GM18507 (cell line): ENCODE measurements at places on chromosomes 1 and 21.

- DNase-seq, result no peak
Measured at GRCh38 chr21:33924766-33925100, 9.1 kb upstream of the ATP5PO start.

- DNase-seq, result no peak
Measured at GRCh38 chr1:232980986-232981560, 30.7 kb downstream of the NTPCR start.

DNA sequence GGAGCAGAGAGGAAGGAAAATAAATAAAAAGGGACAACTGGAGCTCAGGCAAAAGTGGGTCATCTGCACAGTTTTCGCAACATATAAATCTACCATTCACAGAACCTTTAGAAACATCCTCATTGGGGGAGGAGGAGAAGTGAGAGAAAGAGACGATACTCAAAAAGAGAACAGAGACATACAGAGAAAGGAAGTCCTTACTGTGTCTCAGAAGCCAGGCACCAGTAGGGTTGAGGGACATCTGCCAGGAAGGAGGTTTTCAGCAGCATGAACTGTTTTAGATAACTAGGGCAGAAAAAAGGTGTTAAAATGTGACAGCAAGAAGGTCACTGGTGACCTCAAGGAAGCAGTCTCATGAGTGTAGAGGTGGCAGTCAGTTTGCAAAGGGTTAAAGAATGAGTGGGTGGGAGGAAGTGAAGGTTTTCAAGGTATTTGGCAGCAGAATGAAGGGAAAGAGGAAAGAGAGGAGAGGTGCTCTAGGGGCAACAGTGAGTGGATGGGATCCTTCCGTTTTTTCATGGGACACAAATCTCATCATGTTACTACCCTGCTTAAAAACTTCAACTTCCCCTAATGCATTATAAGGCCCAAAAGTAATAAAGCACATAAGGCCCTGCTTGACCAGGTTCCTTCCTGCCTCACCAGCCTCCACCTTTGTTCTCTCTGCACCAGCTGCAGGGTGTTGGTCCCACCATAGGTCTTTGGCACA lies 9.5 kb downstream of the JAK1 start:
- peak; percentile 73 for DNase-seq

GRCh38 chr1:167229719-167230385 lies 9.2 kb downstream of the POU2F1 start:
- DNase-seq, result no peak

- DNase-seq, result no peak
Measured at GRCh38 chr21:27152996-27153395, 186.1 kb upstream of the ADAMTS5 start.

DNA sequence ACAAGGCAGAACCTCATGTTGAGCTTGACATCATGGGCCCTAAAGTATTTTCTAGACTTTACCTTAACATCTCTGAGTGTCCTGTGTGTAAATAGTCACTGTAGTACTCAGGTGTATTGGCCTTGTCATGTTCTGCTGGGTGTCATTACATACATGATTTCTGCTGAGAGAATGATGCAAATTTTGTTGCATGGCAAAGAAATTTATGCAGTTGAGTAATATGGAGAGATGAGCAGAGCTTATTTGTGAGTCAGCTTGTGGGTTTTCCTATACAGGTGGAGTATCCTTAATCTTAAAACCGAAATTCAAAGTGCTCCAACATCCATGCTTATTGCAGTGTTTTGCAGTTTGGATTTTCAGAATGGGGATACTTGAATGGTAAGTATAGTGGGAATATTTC lies 36.6 kb downstream of the RGL1 start:
- DNase-seq, result no peak

GRCh38 chr1:244599937-244600350 lies 53.0 kb upstream of the DESI2 start:
- peak; percentile 14 for DNase-seq

DNA sequence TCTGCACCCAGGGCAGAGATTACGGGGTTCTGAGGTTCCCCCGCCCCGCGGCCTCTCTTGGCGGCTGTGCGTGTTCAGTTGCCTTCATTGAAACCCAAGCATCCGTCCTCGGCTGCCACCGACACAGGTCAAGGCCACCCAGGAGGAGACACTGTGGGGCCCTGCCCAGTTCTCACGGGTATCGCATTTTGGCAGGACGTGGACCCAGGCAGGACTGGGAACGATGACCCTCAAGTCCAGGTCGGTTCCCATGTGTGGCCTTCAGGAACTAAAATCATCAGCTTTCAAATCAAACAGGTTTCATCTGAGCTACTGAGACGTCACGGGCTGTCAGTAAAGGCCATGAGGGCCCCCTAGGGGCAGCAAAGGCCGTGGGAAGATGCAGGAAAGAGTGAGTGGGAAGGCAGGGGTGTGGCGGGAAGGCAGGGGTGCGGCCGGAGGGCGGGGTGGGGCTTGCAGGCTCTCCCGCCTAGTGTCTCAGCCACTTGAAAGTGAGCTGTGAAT lies 7.0 kb upstream of the C1orf174 start:
- no peak for DNase-seq

GRCh38 chr21:38097789-38098188 lies 159.0 kb upstream of the KCNJ15 start:
- DNase-seq, result no peak

- no peak for DNase-seq
Measured at GRCh38 chr1:193456811-193457280, 270.4 kb upstream of the B3GALT2 start.

DNA sequence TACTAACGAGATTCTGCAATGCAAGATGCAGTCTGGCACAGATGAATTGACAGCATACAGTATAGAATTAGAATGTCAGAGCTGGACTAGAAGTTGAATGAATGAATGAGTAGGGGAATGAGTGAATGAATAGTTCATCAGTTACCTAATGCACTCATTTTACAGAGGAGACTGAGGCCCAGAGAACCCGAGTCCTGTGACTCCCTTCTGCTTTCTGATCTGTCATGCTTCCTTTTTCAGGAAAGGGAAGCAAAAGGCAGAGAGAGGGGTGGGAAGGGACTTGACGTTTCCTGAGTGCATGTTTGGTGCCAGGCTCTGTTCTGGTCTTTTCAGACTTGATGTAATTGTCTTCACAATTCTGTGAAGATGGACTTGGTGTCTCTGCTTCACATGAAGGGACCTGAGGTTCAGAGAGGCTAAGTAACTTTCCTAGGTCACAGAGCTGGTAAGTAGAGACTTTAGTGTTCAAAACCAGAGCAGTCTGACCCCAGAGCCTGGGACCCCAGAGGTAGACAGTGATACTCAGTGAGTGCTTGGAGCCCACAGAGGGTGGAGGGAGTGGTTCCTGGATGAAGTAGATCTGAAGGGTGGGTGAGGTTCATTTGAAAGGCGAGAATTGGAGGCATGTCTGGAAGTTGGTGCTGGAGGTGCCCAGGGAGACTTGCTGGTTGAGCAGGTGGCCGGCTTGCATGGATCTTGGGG lies 8.0 kb upstream of the MEX3A start:
- no peak for DNase-seq

- DNase-seq, result no peak
Measured at GRCh38 chr21:16363518-16363917, 633.7 kb downstream of the USP25 start.

DNA sequence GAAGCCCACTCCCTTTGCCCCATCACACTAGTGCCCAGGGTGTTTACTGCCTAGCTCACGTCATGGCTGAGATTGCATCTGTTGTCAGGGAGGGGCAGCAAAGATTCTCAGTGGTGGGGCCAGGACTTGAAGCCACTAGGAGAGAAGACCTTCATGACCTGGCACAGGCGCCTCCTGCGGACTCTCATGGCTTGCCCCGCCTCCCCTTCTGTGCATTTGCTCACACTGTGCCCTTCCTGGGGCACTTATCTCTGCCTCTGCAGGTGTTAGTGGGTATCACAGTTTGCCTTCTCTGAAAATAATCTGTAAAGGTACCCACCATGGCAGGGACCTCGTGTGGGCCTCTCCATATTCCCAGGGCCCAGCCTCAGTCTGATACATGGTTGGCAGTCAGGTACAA lies 20.1 kb downstream of the PTPRU start:
- no peak for DNase-seq

GRCh38 chr21:15285556-15285955 lies 220.8 kb upstream of the NRIP1 start:
- no peak for DNase-seq

DNA sequence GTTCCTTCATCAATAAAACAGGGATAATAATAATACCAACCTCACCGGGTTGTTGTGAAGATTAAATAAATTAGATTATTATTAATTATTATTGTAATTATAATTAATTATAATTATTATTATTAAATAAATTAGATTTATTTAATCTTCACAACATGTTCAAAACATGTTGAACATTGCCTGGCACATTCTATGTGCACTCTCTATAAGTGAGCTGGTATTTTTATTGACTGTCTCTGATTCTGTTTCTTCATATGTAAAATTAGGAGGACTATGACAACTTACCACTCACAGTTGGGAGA lies 834 bp upstream of the C8B start:
- no peak for DNase-seq

- DNase-seq, result no peak
Measured at GRCh38 chr1:4986306-4986705, 331.9 kb downstream of the AJAP1 start.

- DNase-seq, result no peak
Measured at GRCh38 chr21:45305836-45306235, 18.1 kb upstream of the POFUT2 start.

GRCh38 chr21:39843483-39843882 lies 23.8 kb upstream of the PCP4 start:
- DNase-seq, result no peak

- DNase-seq, result no peak
Measured at GRCh38 chr1:44100183-44100868, 18.3 kb upstream of the KLF17 start.
